ENCODE measurements at places on chromosomes 1 and 21.
A peak's percentile ranks its signal among the peaks of the same experiment; 100 is the strongest.

DNA sequence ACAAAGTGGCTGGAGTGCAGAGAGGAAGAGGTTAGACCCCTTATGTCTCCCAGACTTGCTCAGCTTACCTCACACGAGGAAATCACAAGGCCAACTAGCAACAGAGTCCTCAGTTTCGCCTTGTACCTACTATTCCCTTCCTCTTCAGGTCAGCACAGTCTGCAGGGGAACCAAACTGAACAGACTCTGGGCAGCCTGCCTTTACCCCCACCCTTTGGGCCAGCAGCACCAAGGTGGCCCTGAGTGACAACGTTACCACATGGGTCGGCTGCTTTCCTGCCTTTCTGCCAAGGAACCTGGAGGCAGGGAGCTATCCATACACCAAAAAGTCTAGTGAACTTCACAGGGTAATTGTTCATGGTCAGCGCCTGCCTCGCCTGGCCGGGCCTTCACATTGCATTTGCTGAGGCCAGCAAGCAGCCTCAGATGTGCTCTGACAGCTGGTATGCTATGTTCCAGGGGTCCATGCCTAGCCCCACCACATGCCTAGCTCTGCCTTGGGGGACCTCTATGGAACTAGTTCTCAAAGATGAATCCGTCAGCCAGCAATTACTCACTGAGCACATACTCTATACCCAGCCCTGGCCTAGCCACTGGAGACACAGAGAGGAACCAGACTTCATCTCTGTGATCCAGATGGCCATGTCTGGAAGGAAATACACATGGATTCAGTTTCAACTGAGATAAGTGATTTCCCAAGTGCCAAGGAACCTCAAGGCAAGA is 69.6 kb downstream of the DMAP1 start:
- DNase-seq: no peak

DNA sequence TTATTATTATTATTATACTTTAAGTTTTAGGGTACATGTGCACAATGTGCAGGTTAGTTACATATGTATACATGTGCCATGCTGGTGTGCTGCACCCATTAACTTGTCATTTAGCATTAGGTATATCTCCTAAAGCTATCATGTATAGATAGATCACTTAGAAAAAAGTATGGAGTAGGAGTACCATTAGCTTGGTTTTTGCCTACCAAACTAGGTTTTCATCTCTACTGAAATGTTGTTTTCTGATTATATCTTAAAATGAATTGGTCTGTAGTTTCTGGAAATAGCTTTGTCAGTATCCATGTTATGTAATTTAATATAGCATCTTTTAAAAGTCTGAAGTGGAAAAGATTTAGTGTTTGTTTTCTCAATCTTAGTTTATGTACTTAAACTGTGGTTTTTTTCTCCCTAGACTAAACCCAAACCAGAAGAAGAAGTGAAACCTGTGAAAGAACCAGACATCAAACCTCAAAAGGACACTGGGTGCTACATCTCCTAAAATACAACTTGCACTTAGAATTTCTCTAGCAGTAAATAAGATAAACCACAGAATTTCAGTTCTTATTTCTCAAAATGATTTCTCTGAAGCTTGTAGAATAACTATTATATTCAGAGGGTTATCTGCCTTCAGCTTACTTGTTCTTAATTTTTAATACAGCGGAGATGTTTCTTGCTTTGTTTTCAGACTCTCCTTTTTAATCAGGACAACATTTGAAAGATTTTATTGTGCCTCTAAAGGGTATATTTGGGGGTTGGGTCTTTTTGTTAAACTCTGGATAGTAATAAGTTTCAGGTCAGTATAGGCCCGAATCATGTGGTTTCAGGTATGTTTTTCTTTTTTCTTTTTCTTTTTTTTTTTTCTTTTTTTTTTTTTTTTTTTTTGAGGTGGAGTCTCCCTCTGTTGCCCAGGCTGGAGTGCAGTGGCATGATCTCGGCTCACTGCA is 4.5 kb upstream of the FAM177B start:
- no peak for DNase-seq

DNA sequence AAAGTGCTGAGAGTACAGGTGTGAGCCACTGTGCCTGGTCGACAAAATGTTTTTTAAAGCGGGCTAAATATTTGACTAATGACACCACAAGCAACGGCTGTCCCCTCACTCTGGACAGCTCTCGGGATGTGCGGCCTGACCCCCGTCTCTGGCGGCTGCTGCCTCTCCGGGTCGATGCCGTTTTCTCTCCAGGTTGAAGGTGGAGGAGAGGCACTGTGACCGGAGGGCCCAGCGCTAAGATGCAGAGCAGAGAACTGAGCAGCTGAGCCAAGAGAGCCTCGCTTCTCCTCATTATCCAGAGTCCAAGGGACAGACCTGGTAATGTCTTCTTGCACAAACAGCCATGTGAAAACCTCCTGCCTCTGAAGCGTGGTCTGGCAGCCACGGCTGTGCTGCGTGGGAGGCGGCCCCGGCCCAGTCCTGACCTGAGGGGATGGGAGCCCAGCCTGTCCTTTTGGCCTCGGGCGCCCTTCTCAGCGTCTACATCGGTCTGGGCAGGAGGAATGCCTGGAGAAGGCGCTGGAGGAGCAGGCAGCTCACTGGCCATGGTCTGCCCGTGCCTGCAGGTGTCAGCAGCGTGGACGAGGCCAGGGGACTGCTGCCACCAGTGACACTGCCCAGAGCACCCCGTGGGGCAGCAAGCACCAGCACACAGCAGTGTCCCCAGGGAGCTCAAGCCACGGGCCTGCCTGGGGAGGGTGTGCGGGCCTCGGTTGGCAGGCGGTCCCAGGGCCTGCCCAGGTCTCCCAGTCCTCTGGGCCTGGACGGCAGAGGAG is 10.3 kb downstream of the MORN1 start:
- no peak for DNase-seq

- DNase-seq: peak; percentile 39
Measured at GRCh38 chr1:186413319-186413718, 37.7 kb downstream of the ODR4 start.

DNA sequence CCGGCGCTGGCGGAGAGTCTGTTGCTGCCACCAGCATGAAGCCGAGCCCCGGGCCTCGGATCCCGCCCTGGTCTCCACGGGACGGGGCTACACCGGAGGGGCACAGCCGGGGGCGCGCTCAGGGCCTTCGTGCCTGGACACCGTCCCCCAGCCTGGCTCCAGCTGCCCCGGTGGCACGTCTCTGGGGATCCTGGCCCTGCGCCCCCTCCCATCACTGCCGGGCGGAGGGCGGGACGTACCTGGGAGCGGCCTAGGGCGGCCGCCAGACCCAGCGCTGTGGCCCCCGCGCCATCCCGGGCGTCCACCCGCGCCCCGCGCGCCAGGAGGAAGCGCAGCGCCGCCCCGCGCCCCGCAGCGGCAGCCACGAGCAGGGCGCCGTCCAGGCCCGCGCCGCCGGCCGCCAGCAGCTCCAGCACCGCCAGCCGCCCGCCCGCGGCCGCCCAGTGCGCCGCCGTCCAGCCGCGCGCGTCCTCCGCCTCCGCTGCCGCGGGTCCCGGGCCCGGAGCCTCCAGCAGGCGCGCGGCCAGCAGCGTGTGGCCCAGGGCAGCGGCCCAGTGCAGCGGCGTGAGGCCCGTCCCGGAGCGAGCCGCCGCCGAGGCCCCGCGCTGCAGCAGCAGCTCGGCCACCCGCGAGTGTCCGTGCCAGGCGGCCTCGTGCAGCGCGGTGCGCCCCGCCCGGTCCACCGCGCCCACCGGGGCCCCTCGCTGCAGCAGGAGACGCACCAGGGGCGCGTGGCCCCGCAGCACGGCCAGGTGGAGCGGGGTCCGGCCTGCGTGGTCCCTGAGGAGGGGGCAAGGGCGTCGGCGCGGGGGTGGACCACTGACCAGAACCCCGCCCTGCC is 1.0 kb downstream of the ANKRD65 start:
- no peak for DNase-seq

DNA sequence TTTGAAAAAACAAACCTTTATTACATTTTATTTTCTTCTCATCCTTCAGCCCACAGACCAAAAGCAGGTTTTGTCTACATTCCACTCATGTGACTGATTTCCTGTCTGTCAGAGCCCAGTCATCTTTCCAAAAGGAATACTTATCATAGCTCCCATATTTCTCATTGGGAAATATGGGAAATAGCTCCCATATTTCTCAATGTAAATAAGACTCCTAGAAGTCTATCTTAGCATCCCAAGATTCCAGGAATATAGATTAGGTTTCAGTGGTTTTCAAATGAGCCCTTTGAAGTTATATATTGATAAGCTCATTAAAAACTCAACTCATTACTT is 19.1 kb upstream of the NRDC start:
- peak; percentile 97 for DNase-seq

- no peak for DNase-seq
Measured at GRCh38 chr1:53070621-53071020, 8.6 kb downstream of the PODN start.

DNA sequence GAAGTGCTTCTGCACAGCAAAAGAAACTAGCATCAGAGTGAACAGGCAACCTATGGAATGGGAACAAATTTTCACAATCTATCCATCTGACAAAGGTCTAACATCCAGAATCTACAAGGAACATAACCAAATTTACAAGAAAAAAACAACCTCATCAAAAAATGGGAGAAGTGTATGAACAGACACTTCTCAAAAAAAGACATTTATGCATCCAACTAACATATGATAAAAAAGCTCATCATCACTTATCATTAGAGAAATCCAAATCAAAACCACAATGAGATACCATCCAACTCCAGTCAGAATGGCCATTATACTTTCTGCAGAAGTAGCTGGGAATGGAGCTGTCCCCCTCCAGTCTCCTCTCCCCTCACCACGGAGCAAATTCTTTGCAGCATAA is 2.9 kb upstream of the OR2M3 start:
- DNase-seq: no peak

DNA sequence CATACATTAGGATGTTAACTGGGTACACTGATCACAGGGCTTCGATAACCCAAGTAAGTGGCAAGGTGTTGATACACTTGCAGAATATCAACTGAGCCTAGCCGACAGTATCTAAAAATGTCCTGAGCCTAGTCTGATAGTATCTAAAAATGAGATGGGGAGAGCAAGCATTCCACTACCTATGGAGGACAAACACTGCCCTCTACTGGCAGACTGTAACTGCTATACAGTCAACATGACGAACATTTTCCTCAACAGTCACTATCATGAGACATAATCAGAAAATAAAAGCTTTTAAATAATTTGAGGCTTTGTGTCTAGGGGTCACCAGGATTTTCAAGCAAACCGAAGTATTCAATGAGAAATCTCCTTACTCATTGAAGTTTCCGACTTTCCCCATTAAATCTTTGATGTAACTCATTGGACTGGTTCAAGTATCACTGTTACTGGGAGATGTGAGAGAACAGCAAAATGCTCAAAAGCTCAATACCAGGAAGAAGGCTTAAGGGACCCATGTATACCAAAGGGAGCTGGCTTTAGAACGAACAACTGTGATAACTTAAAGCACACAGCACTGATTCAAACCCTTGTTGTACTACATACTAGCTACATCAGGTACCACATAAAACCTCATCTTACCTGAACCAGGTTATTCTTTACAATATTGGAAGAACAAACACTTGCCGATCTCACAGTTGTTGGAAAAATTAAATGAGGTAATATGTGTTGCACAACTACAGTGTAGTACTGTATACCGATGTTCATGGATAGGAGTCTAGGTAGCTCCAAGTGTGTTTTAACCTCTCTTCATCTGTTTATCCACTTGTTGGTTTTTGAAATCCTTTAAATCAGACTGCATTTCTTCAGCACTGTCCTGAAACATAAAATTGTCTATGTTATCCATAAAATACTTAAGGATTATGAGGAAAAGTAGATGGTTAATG is 31.1 kb upstream of the SLC45A3 start:
- peak; percentile 87 for DNase-seq

- no peak for DNase-seq
Measured at GRCh38 chr1:221527886-221528624, 213.8 kb downstream of the DUSP10 start.

- no peak for DNase-seq
Measured at GRCh38 chr1:202628646-202629215, 81.5 kb downstream of the SYT2 start.

- peak; percentile 28 for DNase-seq
Measured at GRCh38 chr1:68495968-68496679, 758 bp downstream of the DEPDC1 start.

GRCh38 chr1:1761504-1762376 is 16.5 kb downstream of the NADK start:
- DNase-seq: no peak

DNA sequence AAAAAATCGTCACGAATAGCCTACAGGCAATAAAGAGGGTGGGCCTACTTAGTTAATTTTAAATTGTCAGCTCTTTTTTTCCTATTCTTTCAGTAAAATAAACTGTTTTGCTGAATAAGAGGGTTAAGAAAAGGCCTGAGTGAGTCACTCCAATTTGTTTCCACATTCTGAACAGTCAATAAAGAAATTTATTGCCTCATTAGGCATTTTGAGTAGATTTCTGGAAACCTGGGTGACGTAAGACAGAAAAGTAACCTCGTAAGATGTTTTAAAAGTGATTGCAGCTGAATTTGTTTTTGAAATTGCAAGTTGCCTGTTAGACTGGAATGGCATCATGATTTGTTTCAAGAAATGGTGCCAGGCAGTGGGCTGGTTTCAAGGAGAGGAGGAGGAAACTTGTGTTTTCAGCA is 439.3 kb downstream of the USP25 start:
- peak; percentile 2 for DNase-seq

GRCh38 chr1:64172458-64172983 is 30.9 kb upstream of the UBE2U start:
- peak; percentile 33 for DNase-seq
